Anterior cingulate cortex (tissue), 58 donors: ENCODE measurements at places on chromosomes 2 and 18.

DNA sequence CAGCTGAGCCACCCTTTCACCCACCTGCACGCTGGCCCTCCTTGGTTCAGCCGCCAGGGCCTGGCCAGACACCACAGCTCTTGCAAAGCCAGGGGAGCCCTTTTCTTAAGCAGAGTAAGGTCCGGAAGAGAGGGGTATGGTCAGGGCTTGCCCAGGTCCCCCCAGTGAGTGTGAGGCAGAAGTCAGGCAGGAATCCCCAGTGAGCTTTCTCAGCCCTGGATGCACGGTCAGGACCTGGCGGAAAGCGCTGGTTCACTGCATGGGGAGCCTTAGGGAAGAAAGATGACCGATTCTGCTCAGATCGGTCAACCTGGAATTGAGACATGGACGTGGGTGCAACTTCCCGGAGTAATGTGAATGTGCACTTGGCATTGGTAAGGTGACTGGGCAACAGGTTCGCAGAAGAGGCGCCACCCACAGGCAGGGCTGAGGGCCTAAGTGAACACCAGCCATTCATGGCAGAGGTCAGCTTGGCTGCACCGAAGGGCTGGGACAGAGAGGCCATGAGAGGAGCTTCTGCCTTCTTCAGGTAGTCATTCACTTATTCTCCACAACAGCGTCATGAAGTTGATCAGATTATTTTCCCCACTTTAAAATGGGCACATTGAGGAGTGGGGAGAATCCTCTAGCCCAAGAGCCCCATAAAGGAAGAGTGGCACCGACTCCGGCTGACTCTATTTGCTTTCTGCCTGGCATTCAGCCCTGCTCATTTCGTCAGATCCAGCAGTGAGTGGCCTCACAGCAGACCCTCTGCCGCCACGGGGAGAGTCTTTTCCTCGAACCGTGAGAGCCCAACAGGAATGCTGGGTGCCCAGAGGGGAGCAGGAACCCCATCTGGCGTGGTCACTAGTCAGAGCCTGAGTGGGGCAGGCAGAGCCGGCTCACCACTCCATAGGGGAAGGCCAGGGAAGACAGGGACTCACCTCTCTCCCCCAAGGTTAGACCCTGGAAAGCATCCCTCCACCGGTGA lies 35.8 kb downstream of the SCTR start:
- no peak for DNase-seq

DNA sequence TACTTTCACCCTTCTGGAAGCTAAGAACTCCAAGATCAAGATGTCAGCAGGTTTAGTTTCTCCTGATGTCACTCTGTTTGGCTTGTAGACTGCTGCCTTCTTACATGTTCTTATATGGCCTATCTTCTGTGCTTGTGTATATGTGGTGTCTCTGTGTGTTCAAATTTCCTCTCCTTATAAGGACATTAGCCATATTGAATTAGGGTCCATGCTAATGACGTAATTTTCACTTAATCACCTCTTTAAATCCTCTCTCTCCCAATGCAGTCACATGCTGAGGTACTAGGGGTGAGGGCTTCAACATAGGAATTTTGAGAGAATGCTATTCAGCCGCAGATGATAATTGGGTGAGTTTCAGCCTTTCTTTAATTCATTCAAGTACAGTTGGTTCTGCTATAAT lies 458.3 kb upstream of the SYT4 start:
- no peak for DNase-seq

DNA sequence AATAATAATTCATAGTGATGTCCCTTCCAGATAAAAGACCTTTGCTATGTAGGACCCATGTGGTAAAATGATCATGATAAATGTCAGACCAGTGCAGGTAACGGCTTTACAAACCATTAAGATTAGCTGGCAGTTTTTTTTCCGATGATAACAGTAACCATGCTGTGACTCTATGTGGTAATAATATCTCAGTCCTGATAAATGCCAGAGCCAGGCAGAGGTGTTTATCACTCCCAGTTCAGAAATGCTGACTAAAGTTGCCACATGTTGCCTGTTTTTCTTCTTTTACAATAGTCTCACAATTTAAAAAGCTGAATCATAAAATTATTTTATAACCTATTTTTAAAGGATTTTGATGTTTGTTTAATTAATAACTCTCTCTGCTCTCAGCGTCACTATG lies 565.1 kb downstream of the ARHGAP15 start:
- DNase-seq = no peak

DNA sequence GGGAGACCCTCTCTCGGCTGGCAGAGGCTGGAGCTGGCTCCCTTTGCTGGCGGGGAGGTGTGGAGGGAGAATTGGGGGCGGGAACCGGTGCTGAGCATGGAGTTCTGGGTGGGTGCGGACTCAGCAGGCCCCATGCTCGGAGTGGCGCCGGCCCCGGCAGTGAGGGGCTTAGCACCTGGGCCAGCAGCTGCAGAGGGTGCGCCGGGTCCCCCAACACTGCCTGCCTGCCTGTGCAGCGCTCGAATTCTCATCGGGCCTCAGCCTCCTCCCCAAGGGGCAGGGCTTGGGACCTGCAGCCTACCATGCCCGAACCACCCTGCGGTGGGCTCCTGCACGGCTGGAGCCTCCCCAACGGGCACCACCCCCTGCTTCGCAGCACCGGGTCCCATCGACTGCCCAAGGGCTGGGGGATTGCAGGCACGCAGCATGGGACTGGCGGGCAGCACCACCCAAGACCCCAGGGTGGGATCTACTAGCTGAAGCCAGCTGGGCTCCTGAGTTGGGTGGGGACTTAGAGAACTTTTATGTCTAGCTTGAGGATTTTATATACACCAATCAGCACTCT lies 129.8 kb downstream of the LRRC30 start:
- DNase-seq = no peak

DNA sequence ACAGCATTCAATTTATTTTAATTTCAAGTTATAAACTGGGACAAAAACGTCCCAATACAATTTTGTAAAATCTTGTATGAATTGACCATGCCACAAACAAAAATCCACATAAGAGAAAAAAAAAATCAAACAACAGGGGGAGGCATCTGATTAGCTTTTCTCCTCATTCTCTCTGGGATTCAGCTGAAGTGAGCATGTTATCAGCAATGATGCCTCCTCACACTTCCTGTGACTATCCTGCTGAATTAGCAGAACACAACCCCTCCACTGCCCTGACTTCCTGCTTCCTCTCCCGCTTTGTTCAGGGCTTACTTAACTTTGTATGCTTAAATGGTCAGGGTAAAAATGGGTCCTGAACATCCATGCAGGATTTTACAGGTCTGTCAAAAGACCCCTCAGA lies 132.2 kb upstream of the ITGB6 start:
- no peak for DNase-seq

GRCh38 chr2:11099122-11100065 lies 55.9 kb upstream of the SLC66A3 start:
- no peak for DNase-seq

GRCh38 chr2:186882511-186883071 lies 33.6 kb upstream of the ZSWIM2 start:
- DNase-seq = no peak

DNA sequence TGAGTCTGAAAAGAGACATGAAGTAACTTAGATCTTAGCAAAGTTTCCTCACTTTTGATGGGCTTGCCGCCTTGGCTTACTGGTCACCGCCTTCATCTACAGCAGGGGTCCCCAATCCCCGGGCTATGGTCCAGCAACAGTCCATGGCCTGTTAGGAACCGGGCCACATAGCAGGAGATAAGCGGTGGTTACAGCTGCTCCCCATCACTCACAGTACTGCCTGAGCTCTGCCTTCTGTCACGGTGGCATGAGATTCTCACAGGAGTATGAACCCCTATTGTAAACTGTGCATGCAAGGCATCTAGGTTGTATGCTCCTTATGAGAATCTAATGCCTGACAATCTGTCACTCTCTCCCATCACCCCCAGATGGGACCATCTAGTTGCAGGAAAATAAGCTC lies 72.9 kb downstream of the BIN1 start:
- no peak for DNase-seq
